ENCODE measurements at places on chromosomes 5 and 9.

- no peak for DNase-seq
Measured at GRCh38 chr9:38388283-38389223, 3.9 kb upstream of the ALDH1B1 start.

DNA sequence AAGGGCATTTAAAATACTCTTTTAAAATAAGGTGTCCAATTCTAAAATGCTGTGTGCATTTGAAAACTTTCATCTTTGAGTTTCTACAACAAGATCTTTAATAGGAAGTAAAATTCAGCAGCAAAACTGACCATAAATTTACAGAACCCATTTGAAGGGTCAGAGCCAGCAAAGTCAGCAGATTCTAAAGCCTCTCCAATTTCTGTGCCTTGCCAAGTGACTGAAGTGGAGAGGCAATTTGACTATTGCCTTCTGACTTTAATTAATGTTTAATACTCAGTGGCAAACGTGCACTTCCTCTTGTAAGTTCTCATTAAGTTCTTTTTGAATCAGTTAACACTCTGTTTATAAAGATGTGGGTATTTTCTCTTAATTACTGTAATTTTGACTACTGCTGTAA lies 155.2 kb downstream of the BAAT start:
- no peak for DNase-seq

DNA sequence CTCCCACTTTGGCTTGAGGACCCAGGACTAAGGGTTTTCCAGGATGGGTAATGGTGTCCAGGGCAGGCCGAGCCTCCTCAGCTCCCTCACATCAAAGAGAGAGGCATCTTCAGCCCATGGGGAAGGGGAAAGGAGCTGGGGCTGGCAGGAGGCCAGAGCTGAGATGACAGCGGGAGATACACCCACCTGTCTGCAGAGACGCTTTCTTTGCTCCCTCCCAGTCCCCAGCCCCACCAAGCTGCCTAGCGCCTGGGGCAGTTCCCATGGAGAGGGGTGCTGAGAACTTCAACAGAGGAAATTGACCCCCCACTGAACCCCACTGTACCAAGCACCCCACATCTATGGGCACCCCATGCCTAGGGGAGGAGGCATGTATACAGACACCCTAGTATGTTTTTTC lies 10.6 kb downstream of the PCDH1 start:
- DNase-seq = no peak

DNA sequence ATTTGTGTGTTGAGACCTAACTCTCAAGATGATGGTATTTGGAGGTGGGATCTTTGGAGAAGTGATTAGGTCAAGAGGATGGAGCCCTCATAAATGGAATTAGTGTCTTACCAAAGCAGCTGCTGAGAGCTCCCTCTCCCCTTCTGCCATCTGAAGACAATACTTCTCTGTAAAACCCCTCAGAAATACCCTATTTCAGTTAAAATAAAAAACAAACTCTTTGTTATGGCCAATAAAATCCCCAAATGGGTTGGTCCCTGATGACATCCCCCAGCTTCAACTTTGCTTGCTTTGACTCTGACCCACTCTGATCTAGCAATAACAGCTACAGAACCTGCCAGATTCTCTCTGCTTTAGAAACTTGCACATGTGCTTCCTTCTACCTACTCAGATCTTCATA lies 100.9 kb downstream of the SNCAIP start:
- DNase-seq = no peak

DNA sequence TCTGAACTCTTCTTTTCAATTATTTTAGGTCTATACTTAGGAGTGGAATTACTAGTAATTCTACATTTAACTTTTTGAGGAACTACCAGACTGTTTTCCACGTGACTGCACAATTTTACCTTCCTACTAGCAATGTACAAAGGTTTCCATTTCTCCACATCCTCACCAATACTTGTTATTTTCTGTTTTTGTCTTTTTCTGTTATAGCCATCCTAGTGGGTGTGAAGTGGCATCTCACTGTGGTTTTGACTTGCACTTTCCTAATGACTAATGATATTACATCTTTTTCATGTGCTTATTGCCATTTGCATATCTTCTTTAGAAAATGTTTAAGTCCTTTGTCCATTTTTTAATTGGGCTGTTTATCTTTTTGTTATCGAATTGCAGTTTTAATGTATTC lies 136.9 kb upstream of the EGFLAM start:
- no peak for DNase-seq

GRCh38 chr5:135442431-135443160 lies 4.6 kb downstream of the DCANP1 start:
- DNase-seq = no peak

- DNase-seq = no peak
Measured at GRCh38 chr9:129412814-129413536, 207.9 kb downstream of the C9orf50 start.

GRCh38 chr9:107593224-107593870 lies 103.8 kb upstream of the KLF4 start:
- no peak for DNase-seq

DNA sequence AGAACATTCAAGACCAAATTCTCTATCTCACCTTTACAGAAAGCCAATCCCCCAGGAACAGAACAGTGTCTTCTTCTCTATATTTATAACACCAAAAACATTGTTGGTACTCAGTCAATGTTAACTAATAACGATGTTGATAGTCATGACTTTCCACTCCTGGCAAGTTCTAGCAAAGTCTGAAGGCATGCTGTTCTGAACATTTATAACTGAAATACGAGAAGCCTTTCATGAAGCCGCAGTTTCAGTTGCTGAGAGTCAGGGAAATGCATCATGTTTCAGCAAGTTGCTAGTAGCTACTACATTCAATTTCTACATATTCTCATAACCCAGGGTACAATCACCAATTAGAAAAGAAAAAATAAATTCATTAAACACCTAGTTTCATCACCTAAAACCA lies 301.4 kb downstream of the PDE4D start:
- DNase-seq = no peak

- DNase-seq = no peak
Measured at GRCh38 chr5:113757508-113757907, 244.0 kb downstream of the YTHDC2 start.

- DNase-seq = no peak
Measured at GRCh38 chr9:136364942-136365774, 1.6 kb upstream of the DNLZ start.

DNA sequence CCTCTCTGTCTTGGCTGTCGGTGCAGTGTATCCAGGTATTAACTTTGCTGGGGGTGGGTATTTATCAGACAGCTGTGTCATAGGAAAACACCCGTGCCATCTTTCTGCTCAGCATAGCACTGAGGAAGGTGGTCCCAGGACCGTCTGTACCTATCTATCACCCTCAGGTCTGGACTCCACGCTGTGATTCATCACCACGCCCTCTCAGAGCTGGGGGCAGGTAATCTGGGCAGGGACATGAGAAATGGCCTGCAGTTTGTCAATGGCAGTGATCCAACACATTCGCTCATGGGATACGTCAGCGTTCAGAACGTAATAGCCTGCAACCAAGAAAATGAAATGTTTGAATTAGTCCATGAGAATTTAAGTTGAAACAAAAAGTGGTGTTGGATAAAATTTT lies 151.6 kb upstream of the MAP1B start:
- DNase-seq = no peak

- DNase-seq = no peak
Measured at GRCh38 chr5:167839065-167839464, 452.4 kb upstream of the WWC1 start.

DNA sequence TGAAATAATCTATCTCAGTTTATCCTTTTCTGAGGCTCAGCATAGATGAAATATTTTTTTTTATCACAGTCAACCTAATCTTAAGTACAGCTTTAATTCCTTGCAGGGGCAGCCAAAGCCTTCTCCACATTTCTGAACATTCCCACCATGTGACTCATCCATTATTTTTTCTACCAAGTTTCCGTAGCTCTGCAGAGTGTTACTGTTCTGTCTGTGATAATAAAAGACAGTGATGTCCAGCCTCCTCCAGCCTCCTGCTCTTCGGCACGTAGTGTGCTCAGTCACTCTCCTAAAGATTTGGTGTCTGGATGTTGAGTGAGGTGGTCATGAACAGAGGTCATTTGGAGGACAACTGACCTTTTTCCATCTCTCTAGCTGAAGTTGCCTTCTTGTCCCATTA lies 338.1 kb upstream of the ADAMTS16 start:
- DNase-seq = no peak

DNA sequence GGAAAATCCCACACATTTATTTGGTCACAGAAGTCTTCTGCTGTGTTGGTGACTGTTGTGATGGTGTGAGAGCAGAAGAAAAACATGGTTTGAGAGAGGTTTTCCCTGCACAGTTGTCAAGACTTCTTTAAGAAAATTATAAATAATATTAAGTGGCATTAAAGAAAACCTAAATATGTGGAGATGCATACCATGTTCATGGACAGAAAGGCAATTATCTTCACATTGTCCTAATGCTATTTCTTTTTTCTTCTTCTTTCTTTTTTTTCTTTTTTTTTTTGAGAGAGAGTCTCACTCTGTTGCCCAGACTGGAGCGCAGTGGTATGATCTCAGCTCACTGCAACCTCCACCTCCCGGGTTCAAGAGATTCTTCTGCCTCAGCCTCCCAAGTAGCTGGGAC lies 24.3 kb upstream of the ERGIC1 start:
- no peak for DNase-seq

DNA sequence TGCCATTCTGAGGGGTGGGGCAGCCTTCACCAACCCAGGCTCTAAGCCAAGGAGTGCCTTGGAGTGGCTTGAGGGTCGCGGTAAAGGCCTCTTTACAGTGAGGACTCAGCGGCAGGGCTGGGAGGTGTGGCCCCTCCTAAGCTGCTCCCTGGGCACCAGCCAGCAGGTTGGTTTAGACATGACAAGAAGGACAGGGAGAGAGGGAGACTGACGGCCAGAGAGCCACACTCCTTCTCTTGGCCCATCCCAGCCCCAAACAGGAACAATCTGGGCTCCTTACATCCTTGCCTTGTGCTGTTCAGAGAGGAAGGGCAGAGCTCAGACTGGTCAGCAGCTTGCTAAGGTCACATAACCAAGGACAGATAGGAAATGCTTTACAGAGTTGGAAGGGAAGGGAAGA lies 94.5 kb downstream of the LMX1B start:
- DNase-seq = no peak

DNA sequence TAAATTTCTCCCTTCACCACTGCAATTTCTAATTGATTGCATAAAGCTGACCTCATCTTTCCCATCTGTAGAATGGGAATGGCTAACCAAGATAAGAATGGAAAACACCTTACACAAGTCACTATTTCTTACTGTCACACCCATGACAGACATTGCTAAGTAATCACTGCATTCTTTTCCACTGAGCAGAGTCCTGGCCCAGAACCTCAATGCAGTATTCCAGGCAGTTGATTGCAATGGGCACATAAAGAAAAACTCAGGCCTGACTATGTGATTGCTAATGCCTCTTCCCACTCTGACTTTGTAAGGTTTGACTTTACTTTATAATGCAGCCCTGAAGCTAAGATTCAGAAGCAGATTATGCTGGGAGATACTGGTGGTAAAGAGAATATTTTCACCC lies 29.3 kb downstream of the TRIM32 start:
- DNase-seq = no peak

- DNase-seq = peak; percentile 60
Measured at GRCh38 chr9:133994353-133995011, 2.4 kb upstream of the VAV2 start.

GRCh38 chr9:13100914-13101572 lies 178.4 kb downstream of the MPDZ start:
- DNase-seq = no peak

DNA sequence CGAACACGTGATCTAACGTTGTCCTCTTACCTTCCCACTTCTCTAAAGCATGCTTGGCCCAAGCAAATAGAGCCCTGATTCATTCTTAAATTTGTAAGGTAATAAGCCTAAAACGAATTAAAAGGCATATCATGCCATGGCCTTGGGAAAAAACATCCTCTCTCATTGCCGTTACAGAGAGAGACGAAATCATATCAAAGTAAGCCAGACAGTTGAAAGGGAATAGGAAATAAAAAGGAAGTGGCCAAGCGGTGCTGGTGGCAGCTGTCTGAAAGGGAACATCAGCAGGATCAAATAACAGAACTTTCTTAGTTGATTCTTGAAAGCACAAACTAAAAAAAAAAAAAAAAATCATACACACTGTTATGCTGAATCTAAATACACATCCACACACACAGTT lies 49.1 kb upstream of the CDH6 start:
- no peak for DNase-seq

DNA sequence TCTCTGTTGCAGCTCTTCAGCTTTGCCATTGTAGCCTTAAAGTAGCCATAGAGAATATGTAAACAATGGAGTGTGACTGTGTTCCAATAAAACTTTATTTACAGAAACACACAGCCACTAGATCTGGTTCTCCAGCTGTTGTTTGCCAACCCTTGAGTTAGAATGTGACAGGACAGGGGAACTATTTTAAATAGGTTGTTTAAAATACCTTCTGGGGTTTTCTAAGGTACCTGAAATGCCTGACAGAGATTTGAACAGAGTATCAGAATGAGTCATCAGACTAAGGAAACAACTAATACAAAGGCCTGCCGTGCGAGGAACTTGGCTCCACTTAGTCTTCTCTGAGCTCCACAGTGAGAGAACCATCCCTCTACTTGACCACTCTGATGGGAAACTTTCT lies 85.4 kb downstream of the HSD17B4 start:
- no peak for DNase-seq

DNA sequence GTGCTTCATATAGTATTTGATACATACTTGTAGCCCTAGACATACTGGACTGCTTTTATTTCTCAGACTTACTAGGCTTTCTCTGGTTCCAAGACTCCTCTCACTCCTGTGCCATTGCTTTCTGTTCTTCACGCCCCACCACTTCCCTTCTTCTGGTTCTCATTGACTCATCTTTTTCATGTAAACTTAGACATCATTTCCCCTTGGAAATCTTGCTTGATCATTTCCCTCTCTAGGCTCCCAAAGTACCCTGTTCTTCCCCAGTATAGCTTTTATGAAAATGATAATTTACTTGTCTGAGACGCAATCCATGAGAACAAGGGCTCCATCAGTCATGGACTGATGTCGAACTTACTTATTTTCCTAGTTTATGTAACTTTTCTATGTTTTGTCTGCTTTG lies 83.5 kb downstream of the TLR4 start:
- DNase-seq = no peak
